Suprapubic skin (tissue), 4 donors: ENCODE measurements at places on chromosomes 7 and 10.

DNA sequence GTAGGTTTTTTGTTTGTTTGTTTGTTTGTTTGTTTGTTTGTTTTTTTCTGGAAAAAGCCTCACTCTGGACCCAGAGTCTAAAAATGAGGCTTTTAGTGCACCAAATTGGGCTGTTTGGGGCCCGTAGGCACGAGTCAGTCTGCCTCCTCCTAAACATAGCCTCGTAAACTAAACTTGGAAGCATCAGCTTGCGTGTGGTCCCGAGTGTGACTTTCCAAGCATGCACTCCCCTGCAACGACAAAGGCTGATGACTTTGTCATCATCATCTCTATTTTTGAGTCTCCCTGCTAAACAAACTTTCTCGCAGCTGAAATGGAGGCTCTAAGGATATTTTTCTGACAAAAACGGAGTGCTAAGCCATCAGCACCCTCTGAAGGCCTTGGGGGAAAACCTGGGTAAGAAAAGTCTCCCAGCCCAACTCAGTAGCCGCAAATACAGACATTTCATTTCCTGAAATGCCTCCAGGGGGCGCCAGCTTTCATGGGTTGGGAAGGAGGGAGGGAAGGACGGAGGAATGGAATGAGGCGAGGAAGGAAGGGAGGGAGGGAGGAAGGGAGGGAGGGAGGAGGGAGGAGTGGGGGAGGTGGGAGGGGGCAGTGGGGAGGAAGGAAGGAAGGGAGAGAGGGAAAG lies 245.9 kb downstream of the KCNMA1 start:
- no peak overlapping the region for H3K27ac ChIP-seq
- H3K27me3 ChIP-seq: peaks cover 9% of the 10 kb centered on the region
- peak; percentile 80 for DNase-seq
- no peaks in the 10 kb centered on the region for H3K36me3 ChIP-seq
- peaks cover 22% of the 10 kb centered on the region for H3K4me1 ChIP-seq
- no peak overlapping the region for H3K4me3 ChIP-seq

DNA sequence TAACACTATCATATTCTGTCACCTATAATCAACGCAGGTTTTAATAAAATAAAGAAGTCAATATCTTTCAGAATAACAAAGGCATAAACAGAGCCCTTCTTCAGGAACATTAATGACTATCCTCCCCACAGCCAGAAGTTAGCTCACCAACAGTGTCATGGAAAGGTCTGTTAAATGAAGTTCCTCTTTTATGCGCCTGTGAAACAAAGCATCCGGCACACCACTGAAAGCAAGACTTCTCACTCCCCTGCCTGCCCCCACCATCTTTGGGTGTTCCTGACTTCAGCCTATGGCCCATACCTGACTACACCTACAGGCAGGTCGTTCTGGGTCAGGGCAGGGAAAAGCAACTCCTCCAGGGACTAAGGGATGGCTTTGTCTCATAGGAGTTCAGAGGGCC lies 205.4 kb downstream of the FANK1 start:
- H3K27ac ChIP-seq: no peak overlapping the region
- no peaks in the 10 kb centered on the region for H3K27me3 ChIP-seq
- no peaks in the 10 kb centered on the region for H3K4me1 ChIP-seq
- no peaks in the 10 kb centered on the region for H3K36me3 ChIP-seq
- H3K4me3 ChIP-seq: no peak overlapping the region

- H3K27ac ChIP-seq: no peak overlapping the region
- no peak for DNase-seq
- H3K27me3 ChIP-seq: no peaks in the 10 kb centered on the region
- H3K4me3 ChIP-seq: no peak overlapping the region
- H3K36me3 ChIP-seq: no peaks in the 10 kb centered on the region
These were observed 761.9 kb downstream of the MAGI2 start for GRCh38 chr7:78691584-78691983.

DNA sequence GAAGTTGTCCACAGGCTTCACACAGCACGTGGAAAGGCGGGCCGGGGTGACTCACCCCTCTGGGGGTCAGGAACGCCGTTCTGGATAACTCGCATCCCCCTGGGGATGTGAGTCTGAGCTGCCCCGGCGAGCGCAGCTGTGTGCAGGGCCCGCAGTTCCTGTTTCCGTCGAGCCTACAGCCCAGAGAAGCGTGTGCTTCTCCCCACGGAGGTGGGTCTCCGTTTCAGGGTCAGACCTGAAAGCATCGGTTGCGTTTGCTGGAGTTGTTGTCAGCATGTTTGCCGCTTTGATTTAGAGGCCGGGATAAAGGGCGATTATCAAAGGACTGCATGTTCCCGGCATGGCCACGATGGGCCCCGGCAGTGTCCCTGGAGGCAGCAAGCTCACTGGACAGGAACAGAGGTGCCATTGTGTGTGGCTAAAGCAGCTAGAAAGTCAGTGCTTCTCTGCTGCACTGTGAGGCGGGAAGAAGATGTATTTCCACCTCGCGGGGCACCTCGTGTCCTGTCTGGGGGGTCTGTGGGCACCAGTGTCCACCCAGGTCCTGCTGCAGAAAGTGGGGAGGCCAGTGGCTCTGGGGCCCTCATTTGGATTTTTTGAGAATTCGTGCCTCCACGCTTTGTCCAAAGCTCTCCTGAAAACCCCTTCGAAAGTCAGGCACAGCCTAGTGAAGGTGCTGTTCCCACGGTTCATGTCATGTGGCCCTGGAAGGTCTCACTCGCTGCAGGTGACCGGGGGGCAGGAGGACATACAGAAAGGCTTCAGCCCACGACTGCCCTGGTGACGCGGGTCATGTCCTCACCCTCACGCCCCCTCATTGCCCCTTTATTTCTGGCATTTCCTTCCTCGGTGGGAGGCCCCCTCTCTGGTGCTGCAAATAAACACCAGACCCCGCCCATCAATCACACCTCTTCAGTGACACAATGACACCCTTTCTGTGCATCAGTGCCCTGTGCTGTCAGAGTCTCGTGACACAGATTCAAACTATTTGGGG lies 27.4 kb upstream of the GDI2 start:
- DNase-seq: no peak
- no peaks in the 10 kb centered on the region for H3K27me3 ChIP-seq
- no peaks in the 10 kb centered on the region for H3K36me3 ChIP-seq
- H3K4me1 ChIP-seq: peaks cover 7% of the 10 kb centered on the region

GRCh38 chr7:73904219-73905137 lies 43.5 kb downstream of the TMEM270 start:
- H3K27ac ChIP-seq: no peak overlapping the region
- H3K36me3 ChIP-seq: no peaks in the 10 kb centered on the region
- peaks cover 29% of the 10 kb centered on the region for H3K4me1 ChIP-seq
- peak; percentile 64 for DNase-seq

GRCh38 chr7:105367458-105367857 lies 21.3 kb downstream of the SRPK2 start:
- no peak overlapping the region for H3K4me3 ChIP-seq
- no peak overlapping the region for H3K27ac ChIP-seq
- H3K4me1 ChIP-seq: no peaks in the 10 kb centered on the region
- no peak for DNase-seq

DNA sequence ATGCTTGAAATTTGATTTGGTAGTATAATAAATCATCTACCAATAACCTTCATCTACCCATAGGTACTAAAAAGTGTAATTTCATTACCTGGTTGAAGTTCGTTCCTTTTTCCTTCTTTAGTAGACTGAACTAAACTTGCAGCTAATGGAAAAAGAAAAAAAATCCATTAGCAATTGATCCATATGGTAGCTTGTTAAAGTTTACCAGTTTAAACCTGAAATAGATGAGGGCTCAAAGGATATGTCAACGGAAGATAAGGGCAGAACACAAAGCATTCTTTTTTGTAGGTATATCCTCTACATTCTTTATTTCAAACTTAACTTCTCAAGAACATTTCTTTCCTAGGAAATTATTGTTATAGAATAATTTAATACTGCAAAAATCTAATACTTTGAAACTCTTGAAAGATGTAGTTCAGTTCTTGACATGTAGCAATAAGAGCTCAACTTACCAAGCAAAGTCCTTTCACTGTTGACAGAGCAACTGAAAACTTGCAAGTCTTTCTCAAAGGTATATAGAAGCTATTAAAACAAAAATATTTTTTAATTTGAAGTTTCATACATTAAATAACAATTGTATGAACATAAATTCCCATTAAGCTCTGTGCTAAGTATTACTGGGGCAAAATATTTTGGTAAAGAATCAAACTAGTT lies 19.1 kb downstream of the GSAP start:
- no peak for DNase-seq
- no peaks in the 10 kb centered on the region for H3K27me3 ChIP-seq
- no peaks in the 10 kb centered on the region for H3K36me3 ChIP-seq
- H3K27ac ChIP-seq: no peak overlapping the region
- no peak overlapping the region for H3K4me3 ChIP-seq

DNA sequence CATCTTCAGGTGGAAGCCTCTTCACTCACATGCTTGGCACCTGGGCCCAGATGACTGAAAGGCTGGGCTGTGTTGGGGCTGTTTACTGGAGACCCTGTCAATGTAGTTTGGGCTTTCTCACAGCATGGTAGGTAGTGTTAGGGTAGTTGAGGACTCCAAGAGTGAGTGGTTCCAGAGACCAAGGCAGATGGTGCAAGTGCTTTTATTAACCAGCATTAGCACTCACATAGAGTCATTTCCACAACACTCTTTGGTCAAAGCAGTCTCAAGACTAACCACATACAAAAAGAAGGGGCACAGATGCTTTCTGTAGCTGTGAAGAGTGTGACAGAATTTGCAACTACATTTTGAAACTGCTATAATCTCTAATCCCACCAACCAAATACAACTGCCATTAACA lies 135.0 kb downstream of the RTKN2 start:
- no peaks in the 10 kb centered on the region for H3K36me3 ChIP-seq
- no peak overlapping the region for H3K4me3 ChIP-seq
- H3K27ac ChIP-seq: no peak overlapping the region
- DNase-seq: no peak
- H3K27me3 ChIP-seq: no peaks in the 10 kb centered on the region
- H3K4me1 ChIP-seq: no peaks in the 10 kb centered on the region

- H3K36me3 ChIP-seq: no peaks in the 10 kb centered on the region
- no peaks in the 10 kb centered on the region for H3K27me3 ChIP-seq
- H3K27ac ChIP-seq: no peak overlapping the region
- H3K4me3 ChIP-seq: no peak overlapping the region
- no peak for DNase-seq
These were observed 145.8 kb downstream of the DNAJB6 start for GRCh38 chr7:157482517-157483087.

GRCh38 chr7:128404886-128405470 lies 4.8 kb downstream of the IMPDH1 start:
- H3K27me3 ChIP-seq: no peaks in the 10 kb centered on the region
- H3K4me1 ChIP-seq: peaks cover 54% of the 10 kb centered on the region
- no peak for DNase-seq
- peaks cover 22% of the 10 kb centered on the region for H3K36me3 ChIP-seq
- H3K4me3 ChIP-seq: peak overlapping the region; percentile 87

DNA sequence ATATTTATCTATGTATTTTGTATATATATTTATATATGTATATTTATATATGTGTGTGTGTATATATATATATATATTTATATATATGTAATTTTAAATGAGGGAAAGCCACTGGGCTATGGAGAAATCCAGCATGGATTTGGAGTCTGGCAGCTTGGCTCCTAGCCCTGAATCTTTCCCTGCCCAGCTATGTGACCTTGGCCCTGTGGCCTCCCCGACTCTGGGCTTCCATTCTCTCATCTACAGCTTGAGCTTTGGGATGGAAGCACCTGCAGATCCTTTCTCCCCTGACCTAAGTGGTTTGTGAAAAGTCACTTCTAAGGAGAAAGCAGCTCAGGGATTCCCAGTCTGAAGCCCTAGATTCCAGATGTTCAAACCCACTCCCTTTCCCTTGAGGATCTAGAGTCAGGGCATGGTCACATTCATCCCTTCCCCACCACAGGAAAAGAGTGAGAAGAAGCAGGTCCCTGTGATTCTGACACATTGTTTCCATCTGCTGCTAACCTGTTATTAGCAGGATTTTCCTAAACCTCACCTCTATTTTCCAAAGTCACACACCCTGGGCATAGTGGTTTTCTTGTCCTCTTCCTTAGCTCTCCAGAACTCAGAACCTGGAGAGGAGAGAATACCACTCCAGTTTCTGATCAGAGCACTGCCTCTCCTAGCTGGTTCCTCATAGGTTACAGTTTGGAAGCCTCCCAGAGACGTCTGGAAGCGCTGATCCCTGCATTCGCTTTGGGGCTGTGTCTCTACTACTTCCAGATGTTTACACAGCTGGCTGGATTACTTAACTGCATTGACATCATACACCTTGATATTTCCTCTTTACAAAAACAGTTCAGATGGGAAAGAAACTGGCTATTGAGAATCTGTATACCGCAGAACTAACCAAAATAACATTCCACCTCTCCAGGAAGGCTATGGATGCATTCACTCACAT lies 327.5 kb upstream of the ZMIZ1 start:
- H3K4me1 ChIP-seq: peaks cover 37% of the 10 kb centered on the region
- no peak overlapping the region for H3K4me3 ChIP-seq
- no peak overlapping the region for H3K27ac ChIP-seq
- no peaks in the 10 kb centered on the region for H3K27me3 ChIP-seq

GRCh38 chr7:128102490-128103291 lies 71.5 kb upstream of the LRRC4 start:
- peaks cover 13% of the 10 kb centered on the region for H3K4me1 ChIP-seq
- H3K27me3 ChIP-seq: peaks cover 38% of the 10 kb centered on the region
- no peaks in the 10 kb centered on the region for H3K36me3 ChIP-seq
- DNase-seq: no peak
- no peak overlapping the region for H3K4me3 ChIP-seq

DNA sequence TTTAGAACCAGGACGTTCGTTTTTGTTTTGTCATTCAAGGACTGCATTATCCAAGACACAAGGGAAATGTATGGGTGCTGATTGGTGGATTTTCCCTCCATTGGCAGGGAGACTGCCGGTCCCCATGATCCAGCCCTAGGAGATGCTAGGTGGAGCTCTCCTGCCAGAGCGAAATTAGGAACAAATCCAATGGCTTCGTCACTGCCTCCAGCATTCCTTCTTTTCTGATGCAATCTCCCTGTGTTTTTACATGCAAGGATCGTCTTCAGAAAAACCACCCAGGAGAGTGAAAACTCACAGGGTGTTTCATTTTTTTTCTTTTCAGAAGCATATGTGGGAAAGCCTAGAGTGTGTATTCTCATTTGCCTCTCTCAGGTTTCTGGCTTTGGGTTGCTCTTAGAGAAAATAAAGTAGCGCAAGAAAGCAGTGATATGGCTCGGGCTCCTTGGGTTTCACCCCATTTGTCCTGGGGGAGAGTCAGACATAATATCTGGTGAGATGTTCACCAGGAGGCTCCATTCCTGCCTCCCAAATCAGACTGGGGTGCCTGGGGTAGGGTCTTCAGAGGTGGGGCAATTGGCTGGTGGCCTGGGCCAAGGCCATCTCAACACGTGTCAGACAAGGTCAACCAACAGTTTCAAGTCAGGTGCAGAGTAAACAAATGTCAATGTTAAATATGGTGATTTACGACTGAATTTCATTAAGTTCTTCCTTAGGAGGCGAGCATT lies 450.9 kb upstream of the MKI67 start:
- no peak for DNase-seq
- H3K27ac ChIP-seq: no peak overlapping the region
- no peak overlapping the region for H3K4me3 ChIP-seq

- no peak overlapping the region for H3K4me3 ChIP-seq
- H3K27me3 ChIP-seq: peaks cover 55% of the 10 kb centered on the region
- peaks cover 8% of the 10 kb centered on the region for H3K4me1 ChIP-seq
These were observed 34.5 kb downstream of the SRRM3 start for GRCh38 chr7:76236224-76236623.

GRCh38 chr7:142805350-142806021 lies 34.7 kb downstream of the PRSS2 start:
- no peak for DNase-seq
- no peaks in the 10 kb centered on the region for H3K36me3 ChIP-seq
- H3K4me1 ChIP-seq: no peaks in the 10 kb centered on the region
- H3K27me3 ChIP-seq: peaks cover 10% of the 10 kb centered on the region

GRCh38 chr10:128630787-128631252 lies 504.6 kb upstream of the MKI67 start:
- DNase-seq: peak; percentile 69
- H3K27ac ChIP-seq: no peak overlapping the region
- H3K4me3 ChIP-seq: no peak overlapping the region
- no peaks in the 10 kb centered on the region for H3K36me3 ChIP-seq
